RWPE2 (cell line): ENCODE measurements at places on chromosomes 7 and 10.

DNA sequence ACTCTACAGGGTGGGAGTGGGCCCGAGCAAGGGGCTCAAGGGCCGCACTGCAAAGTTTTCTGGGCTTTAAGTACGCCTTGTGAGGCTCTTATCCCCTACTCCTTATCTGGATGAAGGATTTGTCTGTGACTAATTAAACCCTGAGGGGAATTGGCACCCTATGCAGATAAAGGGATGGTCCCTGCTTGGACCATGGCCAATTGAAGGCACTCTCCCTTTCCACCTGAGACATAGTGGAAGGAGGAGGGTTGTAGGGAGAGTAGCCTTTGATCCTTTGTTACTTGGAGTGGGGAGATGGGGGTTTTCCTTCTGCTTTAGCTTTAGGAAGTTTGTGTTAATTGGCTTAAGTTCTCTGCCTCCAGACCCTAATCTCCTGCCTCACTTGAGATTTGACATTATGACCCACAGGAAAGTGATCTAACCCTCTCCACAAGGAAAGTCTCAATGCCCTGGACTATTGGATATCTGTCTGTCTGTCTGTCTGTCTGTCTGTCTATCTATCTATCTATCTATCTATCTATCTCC lies 1158.8 kb upstream of the SORCS1 start:
- H3K4me3 ChIP-seq: no peak overlapping the region
- H3K36me3 ChIP-seq: no peaks in the 10 kb centered on the region
- no peaks in the 10 kb centered on the region for H3K4me1 ChIP-seq
- no peak for DNase-seq
- no peak overlapping the region for H3K27ac ChIP-seq
- H3K27me3 ChIP-seq: no peaks in the 10 kb centered on the region

GRCh38 chr10:46525824-46526681 lies 30.4 kb downstream of the GPRIN2 start:
- H3K27ac ChIP-seq: peak overlapping the region; percentile 96
- H3K27me3 ChIP-seq: no peaks in the 10 kb centered on the region
- no peak overlapping the region for H3K4me3 ChIP-seq
- peaks cover 32% of the 10 kb centered on the region for H3K4me1 ChIP-seq
- peak; percentile 44 for DNase-seq

GRCh38 chr7:143487566-143487965 lies 9.9 kb downstream of the TAS2R41 start:
- H3K36me3 ChIP-seq: no peaks in the 10 kb centered on the region
- no peak overlapping the region for H3K27ac ChIP-seq
- no peaks in the 10 kb centered on the region for H3K27me3 ChIP-seq
- H3K4me1 ChIP-seq: no peaks in the 10 kb centered on the region
- DNase-seq: no peak
- H3K4me3 ChIP-seq: no peak overlapping the region

DNA sequence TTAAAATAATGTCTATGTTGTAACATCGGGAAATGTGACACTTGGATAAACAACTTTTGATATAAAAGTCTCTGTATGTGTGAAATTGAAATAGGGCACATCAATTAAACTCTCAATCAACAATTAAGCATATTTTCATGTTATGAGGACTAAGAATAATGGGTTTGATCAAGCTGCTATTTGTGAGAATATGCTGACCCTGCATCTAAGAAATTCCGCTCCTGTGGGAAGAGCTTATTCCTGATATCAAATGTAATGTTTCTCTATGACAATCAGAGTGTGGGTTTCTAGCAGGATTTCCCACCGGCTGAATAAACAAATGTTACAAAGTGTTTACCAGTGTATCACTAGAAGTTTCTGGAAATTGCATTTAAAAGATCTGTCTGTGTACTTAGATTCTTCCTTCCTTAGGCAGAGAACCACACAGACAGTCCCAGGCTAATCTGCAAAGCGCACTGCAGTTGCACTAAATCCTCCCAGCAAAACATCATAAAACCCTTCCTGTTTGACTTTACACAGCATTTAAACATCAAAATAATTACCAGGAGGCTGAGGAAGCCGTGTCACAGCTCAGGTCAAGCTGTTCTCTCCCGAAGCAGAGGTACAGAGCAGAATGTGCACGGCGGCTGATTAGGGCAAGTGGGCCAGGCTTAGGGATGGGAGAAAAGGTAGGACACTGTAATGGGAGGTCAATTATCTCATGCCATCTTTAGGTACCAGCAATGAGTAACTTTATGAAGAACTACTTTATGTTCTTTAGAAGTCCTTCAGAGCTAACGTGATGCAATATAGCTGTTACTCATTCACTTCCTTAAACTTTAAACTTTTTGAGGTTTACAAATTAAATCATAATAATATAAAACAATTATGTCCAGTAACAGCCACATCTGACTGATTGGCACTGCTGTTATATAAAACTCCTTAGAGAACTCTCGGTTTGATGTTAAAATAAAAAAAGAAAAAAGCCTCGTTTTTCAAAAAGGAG lies 109.1 kb upstream of the CTTNBP2 start:
- no peak overlapping the region for H3K4me3 ChIP-seq
- no peaks in the 10 kb centered on the region for H3K36me3 ChIP-seq
- no peak for DNase-seq
- no peaks in the 10 kb centered on the region for H3K4me1 ChIP-seq

DNA sequence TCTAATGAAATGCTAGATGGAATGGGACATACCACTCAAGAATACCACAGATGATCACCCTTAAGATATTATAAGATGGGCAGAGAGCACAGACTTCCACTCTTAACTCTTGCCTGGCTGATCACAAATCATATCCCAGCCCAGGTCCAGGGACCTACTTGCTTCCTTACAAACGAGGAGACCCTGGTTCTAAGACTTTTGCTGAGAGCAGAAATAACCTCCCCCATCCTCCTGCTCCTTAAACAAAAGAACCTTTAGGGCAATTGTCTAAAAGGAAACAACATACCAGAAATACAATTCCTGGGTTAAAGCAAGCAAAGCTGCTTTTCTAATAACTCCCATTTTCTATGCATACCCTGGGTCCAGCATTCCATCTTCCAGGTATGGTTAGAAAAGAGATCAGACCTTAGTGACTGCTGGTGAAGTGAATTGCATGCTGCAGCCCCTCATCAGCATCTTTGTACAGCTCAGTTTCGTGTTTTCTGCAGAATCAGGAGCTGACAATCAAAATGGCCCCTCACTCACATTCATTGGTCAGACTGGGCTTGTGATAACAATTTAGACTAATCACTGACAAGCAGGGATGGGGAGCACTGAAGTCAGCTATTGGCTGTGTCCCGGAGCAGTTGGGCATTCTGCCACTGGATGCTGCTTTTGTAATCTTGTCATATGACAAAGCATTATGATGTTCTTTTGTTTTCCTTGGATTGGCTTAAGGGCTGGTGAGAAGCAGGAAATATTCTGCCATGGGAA lies 14.6 kb downstream of the IFIT3 start:
- DNase-seq: no peak
- no peak overlapping the region for H3K4me3 ChIP-seq
- no peaks in the 10 kb centered on the region for H3K36me3 ChIP-seq

DNA sequence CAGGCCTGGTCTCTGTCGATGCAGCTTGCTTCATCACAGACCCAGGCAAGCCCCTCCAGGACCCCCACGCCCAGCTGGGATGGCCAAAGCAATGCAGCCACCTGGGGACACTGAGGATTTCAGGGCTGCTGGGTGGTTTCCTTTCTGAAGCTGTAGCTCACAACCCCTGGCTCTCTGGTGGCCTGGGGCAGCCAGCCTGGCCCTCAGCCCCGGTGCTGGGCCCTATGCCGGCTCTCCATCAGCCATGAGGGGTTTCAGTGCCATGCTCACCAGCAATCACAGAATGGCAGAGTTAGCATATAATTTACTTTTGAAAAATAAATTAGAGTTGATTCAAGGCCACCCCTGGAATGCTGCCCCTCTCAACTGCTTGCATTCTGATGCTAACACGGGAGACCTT lies 150.2 kb upstream of the UNC5B start:
- H3K27ac ChIP-seq: no peak overlapping the region
- no peaks in the 10 kb centered on the region for H3K36me3 ChIP-seq
- DNase-seq: no peak
- no peaks in the 10 kb centered on the region for H3K27me3 ChIP-seq
- H3K4me1 ChIP-seq: no peaks in the 10 kb centered on the region
